ENCODE measurements at places on chromosomes 4 and X.

- no peak for DNase-seq
Observed at GRCh38 chr4:83267121-83267829, 17.3 kb downstream of the COQ2 start.

DNA sequence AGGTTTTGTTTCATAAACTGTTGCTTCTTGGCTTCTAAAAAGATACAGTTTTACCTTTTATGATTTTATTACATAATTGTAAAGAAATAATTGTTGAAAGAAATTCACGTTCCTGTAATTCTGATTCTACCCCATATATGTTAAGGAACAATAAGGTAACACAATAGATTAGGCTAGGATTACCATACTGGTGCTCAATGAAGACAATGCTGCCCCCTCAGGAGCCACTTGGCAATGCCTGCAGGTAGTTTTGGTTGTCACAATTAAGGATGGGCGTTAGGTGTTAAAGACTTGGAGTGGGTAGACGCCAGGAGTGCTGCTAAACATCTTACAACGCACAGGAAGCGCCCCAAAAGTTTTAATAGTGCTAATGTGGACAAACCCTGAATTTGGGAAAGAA is 133.2 kb downstream of the NLGN4X start:
- peak; percentile 0 for DNase-seq

- DNase-seq = no peak
Observed at GRCh38 chrX:97030463-97030862, 146.8 kb downstream of the RPA4 start.

DNA sequence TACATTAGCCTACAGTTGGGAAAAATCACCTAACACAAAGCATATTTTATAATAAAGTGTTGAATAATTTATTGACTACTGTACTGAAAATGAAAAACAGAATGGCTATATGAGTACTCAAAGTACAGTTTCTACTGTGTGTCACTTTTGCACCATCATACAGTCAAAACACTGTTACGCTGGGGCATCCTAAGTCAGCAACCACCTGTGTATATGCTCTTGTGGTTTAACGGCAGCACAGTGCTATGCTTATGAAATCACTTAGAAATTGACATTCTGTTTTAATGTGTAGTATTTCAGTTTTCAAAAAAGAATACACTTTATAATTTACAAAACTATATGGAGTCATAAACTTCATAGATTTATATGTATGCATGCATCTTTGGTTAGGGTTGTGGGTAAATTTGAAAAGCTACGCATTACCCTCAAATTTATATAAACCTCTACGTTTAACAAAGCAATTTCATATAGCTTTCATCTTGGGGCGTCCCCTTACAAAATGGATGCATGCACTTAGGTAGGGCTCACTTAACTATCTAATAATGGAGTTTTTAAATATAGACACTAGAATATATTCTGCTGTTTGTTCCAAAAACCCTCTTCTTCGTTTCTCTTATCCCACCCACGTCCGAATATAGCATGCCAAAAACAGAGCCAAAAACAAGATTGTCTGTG is 690 bp upstream of the NEIL3 start:
- DNase-seq = no peak

GRCh38 chr4:122716825-122717448 is 15.6 kb upstream of the BBS12 start:
- DNase-seq = peak; percentile 54

GRCh38 chr4:172393220-172393619 is 580.0 kb downstream of the GALNTL6 start:
- no peak for DNase-seq

GRCh38 chr4:7325541-7325940 is 109.2 kb downstream of the PSAPL1 start:
- no peak for DNase-seq

- peak; percentile 27 for DNase-seq
Observed at GRCh38 chr4:110904435-110905065, 281.7 kb upstream of the PITX2 start.

DNA sequence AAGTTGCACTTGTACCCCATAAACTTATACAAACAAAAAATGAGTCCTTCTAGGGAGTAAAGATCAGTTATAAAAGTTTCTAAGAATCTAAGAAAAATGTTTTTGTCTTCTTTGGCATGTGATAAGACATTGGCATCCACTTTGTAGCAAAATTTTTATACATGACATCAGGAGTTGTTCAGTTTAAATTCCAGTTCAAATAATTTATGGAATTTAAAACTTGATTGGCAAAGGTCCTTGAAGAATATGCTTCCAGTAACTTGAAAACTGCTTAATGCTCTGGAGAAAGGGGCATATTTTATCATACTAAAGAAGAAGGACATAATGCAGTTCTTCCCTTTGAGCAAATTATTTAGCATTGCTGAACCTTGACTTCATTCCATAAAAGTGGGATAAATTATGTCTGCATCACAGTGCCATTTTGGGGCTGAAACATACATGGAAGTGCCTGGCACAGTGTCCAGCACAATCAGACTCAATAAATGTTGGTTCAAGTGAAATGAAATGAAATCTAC is 163.3 kb upstream of the IL15 start:
- no peak for DNase-seq

GRCh38 chr4:73725985-73726384 is 14.4 kb upstream of the CXCL8 start:
- no peak for DNase-seq

- peak; percentile 74 for DNase-seq
Observed at GRCh38 chr4:23333556-23333945, 556.3 kb downstream of the PPARGC1A start.

GRCh38 chr4:12145106-12145505 is 716.4 kb upstream of the HS3ST1 start:
- no peak for DNase-seq

DNA sequence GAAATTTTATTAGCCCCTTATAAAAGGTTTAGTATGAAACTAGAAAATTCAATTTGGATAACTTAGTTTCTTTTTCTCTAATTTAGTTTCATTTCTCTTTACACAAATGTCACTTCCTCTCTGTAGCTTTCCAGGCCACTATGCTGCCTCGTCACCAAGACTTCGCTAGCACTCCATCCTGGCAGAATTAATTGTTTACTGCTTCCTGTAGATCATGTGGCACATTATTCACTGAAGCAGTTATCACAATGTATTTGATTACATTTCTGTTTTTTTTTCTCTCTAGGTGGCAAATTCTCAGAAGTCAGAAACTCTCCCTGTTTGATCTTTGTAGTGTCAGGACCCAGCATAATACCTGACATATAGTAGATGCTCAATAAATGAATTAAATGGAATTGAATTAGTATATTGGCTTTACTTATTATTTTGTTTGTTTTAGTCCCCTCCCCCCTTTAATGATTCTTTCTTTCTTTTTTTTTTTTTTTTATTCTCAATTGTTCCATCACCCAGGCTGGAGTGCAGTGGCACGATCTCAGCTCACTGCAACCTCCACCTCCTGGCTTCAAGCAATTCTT is 9.3 kb upstream of the SAT1 start:
- no peak for DNase-seq
